ENCODE measurements at places on chromosomes 12 and 14.

- no peak for DNase-seq
Measured at GRCh38 chr12:32478858-32479725, 79.7 kb downstream of the FGD4 start.

DNA sequence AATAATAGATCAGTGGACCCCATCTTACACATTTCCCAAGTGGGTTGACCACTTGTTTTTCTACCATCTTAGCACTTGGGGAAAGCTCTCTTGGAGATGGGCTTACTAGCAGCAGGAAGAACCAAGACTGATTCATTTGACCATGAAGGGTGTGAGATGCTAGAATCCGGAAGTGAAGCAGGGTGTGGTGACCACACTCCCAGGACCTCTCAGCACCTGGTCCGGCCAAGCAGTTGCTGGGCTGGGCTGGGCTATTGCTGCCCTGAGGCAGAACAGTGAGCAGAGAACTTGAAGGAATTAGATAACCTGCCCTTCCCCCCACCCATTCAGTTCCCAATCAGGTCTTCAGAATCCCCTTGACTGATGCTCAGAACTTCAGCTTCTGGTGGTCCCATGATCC is 24.4 kb downstream of the ADCY6 start:
- DNase-seq: no peak

DNA sequence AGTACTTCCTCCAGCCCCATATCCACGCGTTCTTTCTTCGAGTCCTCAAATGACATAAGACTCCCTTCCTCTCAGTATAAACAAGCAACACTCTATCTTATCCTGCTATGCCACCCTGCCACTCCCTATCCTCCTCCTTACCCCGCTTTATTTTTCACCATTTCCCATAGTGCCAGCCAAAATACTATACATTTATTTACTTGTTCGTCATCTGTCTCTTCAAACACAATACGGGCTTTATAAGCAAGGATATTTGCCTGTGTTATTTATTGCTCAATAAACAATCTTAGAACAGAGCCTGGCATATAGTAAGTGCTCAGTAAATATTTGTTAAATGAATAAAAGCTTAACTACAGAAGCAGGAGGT is 444.9 kb downstream of the EGLN3 start:
- DNase-seq: no peak

GRCh38 chr14:56274556-56274955 is 156.3 kb downstream of the PELI2 start:
- DNase-seq: no peak

DNA sequence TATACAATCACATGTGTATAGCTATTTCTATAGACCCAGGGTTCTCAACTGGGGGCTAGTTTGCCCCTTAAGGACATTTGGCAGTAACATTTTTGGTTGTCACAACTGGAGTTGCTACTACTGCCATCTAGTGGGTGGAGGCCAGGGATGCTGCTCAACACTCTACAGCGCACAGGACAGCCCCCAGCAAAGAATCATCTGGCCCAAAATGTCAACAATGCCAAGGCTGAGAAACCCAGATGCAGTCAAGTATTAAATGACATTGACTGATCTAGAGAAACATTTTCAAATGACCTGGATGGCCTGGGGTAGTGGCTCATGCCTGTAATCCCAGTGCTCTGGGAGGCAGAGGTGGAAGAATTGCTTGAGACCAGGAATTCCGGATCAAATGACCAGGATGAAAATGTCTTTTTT is 5.8 kb downstream of the WSB2 start:
- DNase-seq: no peak

GRCh38 chr12:48351022-48351708 is 446 bp upstream of the ZNF641 start:
- no peak for DNase-seq

DNA sequence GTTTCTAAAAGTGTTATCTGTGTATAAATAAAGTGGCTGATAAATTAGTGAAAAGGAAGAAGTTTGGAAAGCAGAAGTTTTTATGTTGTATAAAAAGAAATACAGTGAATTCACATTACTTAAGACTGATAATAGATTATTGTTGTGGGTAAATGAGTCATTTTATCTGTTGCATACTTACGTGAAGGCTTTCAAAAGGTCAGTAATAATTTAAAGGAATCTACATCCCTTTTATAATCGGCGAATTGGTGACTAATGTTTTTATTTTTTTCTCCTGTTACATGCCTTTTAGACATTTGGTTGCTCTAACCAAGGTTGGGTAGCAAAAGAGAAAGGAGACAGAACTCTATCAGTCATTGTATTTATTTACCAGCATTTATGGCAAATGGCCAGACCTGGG is 155.9 kb downstream of the SLC41A2 start:
- no peak for DNase-seq

GRCh38 chr14:36281309-36281708 is 39.1 kb downstream of the MBIP start:
- DNase-seq: no peak

GRCh38 chr12:80422550-80422949 is 21.5 kb upstream of the PTPRQ start:
- DNase-seq: no peak

DNA sequence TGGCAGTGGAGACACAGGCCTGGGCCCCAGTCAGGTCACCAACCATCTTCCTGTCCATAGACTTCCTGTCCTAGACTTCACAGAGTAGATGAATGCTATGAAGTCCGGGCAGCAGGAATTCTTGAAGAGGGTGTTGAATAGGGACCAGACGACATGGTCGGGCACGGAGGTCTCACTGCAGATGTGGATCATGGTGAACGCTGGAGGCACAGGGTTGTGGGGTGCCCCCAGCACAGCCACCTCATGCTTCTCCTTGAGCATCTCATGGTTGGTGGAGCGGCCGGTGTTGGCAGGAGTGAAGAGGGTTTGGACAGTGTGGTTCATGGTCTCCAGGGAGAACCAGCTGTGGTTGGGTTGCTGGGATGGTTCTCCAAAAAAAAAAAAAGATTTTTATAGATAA is 55.8 kb upstream of the AMIGO2 start:
- no peak for DNase-seq

DNA sequence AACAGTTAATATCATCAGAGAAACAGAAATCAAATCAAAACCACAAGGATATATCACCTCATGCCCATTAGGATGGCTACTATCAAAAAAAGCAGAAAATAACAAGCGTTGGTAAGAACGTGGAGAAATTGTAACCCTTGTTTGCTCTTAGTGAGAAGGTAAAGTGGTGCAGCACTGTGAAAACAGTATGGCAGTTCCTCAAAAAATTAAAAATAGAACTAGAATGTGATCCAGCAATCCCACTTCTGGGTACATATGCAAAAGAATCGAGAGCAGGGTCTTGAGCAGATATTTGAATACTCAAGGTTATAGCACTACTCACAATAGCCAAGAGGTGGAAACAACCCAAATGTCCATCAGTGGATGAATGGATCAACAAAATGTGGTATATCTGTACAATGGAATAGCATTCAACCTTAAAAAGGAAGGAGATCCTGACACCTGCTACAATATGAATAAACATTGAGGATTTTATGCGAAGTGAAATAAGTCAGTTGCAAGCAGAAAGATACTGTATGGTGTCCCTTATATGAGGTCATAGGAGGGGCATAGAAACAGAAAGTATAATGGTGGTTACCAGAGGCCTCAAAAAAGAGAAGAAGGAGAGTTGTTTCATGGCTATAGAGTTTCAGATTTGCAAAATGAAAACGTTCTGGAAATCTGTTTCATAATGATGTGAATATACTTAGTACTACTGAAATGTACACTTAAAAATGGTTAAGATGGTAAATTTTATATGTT is 131.0 kb upstream of the EEA1 start:
- DNase-seq: no peak

GRCh38 chr14:36454599-36455240 is 65.3 kb downstream of the NKX2-1 start:
- DNase-seq: no peak

- DNase-seq: no peak
Measured at GRCh38 chr14:73452341-73453186, 5.8 kb downstream of the NUMB start.

DNA sequence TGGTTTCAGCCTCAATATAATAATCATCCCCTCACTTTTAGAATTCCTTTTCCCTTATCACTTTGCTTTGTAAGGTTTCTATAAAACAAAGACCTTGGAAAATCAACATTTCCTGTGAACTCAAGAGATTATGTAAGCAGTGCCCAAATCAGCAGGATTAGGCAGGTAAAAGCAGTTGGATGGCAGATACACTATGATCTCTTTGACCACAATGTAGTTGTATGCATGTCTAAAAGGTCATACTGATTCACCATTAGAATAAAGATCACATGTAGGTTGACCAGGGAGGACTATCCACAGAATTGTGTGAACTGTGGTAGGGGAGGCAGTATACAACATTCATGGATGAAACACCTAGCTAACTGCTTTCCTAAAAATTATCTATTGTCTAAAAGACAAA is 57.5 kb downstream of the DENND5B start:
- no peak for DNase-seq

DNA sequence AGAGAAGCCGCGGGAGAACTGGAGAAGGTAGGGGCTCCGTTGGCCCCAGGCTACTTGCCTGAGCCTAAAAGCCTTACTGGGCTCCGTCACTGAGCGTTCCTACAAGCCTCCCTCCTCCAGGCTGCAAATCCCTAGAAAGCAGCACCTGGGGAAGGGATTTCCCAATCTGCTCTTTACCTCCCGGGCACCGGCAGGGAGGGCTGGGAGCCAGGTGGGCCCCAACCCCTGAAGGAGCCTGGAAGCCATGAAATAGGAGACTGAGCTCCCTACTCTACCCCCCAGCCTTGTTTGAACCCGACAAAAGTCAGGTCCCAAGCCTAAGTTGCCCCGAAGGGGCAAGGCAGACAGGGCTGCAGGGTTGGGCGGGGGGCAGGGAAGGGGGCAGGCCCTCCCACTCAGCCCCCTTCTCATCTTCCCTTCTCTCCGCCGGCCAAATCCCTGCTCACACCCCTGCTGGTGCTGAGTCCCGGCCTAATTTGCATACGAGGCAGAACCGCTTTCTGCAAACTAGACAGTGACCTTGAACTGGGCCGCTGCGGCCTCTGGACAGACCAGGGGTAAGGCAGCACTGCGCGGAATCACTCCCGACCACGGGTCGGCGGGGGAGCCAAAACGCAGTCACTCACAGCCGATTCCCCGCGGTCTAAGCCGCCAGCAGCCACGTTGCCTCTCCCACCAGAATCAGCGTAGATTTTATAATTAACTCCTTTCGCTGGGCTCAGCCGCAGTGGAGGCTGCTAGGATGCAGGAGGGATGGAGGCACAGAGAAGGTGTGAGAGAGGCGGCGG is 3.7 kb upstream of the HOXC12 start:
- DNase-seq: no peak

GRCh38 chr12:64566122-64566521 is 44.2 kb upstream of the RASSF3 start:
- no peak for DNase-seq

DNA sequence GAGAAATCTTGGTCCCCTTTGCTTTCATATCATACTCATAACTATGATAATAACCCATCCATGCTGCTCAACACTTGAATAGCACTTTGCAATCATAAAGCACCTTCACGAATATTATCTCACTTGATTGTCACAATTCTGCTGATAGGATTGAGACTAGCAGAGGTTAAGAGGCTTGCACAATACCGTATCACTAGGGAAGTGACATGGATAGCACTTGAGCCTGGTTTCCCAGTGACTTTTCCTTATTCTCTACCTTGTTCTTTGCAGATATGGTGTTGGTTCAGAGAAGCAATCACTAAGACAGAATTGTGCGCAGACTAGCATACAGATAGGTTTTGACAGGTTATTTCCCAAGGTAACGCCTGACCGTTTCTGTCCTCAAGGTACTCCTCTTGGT is 186.6 kb upstream of the GZMB start:
- no peak for DNase-seq

DNA sequence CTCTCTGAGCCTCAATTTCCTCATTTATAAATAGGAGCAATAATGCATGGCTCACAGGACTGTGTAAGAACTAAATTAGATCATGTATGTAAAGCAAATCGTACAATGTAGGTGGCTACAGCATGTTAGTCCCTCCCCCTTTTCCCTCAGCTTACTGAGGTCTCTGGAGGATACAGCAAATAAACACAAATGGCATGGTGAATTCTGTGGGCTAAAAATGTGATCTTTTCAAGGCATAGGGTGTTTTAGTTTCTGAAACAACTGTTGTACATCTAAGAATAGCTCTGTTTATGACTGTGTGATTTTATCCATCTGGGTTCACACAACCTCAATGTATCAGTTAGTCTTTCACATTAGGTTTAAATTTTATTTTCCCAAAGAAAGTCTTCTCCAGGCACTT is 121.2 kb upstream of the PLEKHG7 start:
- no peak for DNase-seq

DNA sequence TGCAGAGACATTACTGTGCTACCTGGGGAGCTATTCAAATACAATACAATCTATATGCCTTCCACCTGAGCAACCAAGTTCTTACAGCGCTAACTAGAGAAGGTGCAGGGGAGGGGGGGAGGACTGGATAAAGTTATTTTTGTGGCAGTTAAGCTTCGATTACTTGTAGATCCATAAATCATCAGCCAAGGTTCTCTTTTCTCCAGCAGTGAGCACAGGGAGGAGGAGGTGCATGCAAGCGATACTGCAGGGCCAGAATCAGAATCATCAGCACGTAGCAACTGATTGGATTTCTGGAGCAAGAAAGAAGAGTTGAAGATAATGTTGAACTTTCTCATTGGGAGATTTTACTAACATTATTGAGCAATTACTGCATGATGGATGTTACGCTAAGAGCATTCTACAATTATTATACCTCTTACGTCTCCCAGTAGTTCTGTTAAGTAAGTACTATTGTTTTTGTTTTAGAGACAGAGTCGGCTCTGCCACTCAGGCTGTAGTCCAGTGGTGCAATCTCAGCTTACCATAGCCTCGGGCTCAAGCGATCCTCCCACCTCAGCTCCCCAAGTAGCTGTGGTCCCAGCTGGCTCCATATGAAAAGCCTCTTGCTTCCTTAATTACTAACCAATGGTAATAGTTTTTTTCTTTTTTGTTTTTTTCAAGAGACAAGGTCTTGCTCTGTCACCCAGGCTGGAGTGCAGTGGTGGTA is 74.6 kb upstream of the EEA1 start:
- no peak for DNase-seq

DNA sequence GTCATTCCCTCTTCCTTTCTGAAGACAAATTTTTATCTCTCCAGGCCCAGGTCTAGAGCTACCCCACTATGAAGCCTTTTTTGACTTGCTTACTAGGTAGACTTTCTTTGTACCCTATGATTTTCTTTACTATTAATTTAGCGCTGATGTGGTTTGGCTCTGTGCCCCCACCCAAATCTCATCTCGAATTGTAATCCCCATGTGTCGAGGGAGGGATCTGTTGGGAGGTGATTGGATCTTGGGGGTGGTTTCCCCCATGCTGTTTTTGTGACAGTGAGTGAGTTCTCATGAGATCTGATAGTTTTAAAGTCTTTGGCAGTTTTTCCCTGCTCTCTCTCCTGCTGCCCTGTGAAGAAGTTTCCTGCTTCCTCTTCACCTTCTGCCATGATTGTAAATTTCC is 118.1 kb downstream of the SLC38A1 start:
- no peak for DNase-seq

DNA sequence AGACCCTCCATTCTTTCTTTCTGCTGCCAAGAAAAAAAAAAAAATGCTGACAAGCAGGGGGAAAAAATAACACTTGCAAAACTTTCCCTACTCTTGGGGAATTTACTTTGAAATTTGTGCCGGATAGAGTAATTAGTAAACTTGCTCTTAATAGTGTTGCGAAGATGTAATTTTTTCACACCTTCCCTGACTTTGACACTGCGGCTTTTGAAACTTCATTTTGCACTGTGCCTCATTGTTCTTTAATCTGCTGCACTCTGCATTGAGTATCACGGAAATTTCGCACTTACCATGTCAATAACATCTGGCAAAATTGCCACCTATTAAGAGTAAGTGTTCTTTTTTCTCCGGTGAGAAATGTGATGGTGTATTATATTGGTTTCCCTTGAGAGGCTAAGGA is 596.1 kb downstream of the VRK1 start:
- no peak for DNase-seq

Data from H1 (cell line).